ENCODE measurements at places on chromosomes 2 and 18.

DNA sequence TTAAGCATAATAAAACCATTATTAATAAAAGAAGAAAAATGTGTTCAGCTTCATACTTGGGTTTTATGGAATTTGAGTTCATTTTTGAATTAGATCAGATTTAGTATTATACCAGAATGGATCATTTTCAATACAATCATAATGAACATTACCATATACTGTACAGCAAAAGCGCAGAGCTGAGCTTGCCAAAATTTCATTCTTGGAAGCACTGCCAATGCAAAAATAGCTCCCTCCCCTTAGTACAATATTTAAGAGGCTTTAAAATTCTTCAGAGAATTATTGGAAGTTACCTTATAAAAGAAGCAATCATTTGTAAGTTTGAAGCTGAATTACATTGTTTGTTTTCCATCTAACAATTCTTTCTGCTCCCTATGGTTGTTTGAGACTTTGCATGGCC is 938.1 kb upstream of the SLC39A10 start:
- no peak for DNase-seq

DNA sequence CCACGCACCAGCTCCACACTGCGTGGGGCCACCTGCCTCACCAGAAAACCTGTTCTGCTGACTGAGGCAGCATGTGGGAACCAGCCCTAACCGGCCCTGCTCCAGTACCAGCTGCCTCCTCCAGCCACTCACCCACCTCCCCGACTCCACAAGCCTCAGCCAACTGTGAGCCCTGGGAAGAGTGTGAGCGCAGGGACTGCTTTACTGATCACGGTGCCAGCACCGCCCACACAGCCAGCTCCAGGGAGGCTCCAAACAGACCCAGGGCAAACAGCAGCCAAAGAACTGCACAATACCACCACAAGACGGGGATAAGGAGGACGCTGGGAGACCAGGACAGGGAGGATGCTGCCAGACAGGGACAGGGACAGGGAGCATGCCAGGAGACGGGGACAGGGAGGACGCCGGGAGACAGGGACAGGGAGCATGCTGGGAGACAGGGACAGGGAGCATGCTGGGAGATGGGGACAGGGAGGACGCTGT is 28.4 kb downstream of the EIPR1 start:
- no peak for DNase-seq

- DNase-seq = no peak
Observed at GRCh38 chr2:11577101-11577883, 43.4 kb downstream of the GREB1 start.

DNA sequence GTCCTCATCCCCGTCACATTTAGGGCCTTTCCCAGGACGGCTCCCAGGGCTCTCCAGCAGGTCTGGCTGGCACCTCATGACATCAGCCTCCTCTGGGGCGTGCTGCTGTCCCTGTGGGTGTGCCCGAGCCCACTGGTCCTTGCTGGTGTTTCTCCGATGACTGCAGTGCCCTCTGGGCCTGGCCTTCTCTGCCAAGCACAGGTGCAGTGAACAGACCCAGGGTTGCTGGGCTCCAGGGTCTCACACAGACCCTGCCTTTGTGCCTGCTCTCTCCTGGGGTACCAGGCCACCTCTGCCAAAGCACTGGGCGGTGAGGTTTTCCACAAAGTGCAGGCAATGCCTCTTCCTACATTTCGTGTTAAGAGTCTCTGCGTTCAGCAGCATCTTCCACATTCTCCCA is 246.1 kb downstream of the ACKR3 start:
- DNase-seq = no peak

DNA sequence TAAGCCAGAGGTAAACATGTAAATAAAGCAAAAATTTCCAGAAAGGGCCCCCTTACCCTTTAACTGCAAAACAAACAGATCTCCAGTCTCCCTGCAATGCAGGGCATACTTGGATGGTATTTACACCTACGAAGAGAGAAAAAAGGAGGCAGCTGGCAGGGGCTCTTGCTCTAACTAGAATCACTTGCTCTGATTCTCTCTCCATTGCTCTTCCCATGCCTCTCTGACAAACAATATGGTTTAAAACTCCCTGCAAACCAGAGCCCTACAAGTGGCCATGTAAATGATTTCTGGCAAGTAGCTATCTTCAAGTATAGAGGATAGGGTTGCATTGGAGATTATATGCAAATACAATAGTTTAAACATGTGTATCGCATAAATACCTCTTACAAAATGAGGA is 35.9 kb downstream of the SF3B1 start:
- DNase-seq = no peak

GRCh38 chr2:188620916-188621315 is 329.2 kb downstream of the GULP1 start:
- DNase-seq = no peak

- DNase-seq = no peak
Observed at GRCh38 chr2:185665251-185665814, 73.3 kb upstream of the FSIP2 start.

DNA sequence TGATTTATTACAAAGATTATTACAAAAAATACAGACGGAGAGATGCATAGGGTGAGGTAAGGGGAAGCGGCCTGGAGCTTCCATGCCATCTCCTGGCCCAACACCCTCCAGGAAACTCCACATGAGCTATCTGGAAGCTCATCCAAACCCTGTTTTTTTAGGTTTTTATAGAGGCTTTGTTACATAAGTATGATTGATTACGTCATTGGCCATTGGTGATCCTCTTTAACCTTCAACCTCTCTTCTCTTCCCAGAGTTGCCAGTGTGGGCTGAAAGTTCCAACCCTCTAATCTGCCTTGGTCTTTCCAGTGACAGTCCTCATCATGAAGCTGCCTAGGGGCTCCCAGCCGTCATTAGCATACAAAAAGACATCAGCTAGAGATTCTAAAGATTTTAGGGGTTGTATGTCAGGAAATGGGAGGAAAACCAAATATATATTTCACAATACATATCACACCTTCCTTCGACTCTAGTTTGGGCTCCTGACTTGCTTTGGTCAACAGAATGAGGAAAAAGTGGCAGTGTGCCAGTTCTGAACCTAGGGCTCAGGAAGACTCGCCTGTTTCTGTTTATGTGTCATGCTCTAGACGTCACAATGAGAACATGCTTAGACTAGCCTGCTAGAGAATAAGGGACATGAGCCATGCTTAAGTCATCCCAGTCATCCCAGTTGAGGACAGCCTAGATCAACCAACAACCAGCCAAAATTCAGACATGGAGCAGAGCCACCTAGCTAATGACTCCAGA is 54.1 kb downstream of the ETAA1 start:
- DNase-seq = peak; percentile 89

DNA sequence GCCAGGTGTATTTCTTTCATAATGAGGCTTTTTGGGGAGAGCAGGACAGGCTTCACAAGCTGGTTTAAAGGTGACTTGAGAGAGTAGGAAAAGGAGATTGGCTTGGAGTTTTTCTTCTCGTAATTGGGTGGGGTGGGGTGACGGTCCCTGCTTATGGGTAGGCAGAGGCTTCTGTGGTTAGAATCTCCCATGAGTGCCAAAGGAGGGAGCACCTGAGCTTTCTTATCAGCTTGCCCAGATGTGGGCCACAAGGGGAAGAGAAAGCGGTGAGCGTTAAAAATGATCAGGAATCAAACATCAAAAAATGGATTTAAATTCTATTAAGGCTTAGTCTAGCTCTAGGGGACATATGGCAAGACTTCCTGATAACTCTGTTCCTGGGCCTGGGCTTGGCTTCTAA is 9.7 kb upstream of the PNPT1 start:
- DNase-seq = no peak

- no peak for DNase-seq
Observed at GRCh38 chr2:169260246-169260645, 102.1 kb downstream of the LRP2 start.

DNA sequence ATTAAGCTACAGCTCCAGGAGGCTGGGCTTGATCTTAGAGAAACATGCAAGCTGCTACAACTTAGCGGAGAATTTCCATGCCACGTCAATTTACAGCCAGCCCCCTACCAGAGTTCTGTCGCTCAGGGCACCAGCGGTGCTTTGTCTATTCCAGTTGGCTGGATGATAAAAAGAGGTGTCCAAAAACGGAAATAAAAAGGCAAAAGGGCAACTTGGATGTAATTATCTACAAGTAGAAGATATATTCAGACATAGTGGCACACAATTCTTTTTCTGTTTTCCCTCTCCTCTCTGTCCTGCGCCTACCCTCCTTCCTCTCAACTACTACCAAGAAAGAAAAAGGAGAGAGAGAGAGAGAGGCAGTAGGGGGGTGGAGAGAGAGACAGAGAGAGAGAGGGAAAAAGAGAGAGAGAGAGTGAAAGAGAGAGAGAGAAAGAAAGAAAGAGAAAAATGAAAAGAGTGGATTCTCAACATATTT is 363 bp upstream of the RFTN2 start:
- DNase-seq = peak; percentile 30

DNA sequence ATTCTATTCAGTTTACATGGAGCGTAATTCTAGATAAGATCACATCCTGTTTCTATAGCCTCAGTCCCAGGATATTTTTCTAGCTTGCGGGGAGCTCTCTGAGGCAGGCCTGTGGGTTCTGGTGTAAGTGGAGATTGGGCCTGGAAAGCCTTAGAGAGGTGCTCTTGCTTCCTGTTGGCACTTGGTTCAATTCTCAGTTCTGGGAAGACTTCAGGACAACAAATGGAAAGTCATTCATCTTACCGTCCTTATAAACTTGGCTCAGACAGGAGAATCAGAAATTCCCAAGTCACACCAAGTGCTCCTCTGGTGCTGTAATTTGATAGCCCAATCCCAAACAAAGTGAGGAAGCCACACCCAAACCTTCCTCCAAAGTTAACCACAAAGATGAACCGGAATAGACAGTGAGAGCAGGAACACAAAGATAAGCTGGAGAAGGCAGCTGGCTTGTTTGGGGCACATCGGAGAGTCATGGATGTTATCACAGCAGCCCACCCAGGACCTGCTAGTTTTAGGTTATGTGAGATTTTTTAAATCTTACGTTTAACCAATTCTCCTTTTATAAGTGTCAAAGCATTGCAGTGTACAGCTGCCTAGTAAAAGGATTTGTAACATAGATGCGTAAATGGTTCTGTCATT is 144.3 kb upstream of the MAP3K20 start:
- DNase-seq = no peak

GRCh38 chr2:160822006-160822405 is 328.4 kb upstream of the RBMS1 start:
- no peak for DNase-seq

GRCh38 chr18:61551586-61551985 is 218.4 kb downstream of the CDH20 start:
- peak; percentile 71 for DNase-seq

GRCh38 chr2:191038241-191038725 is 24.3 kb upstream of the STAT1 start:
- DNase-seq = no peak

- no peak for DNase-seq
Observed at GRCh38 chr2:237729681-237730475, 68.7 kb upstream of the RBM44 start.

DNA sequence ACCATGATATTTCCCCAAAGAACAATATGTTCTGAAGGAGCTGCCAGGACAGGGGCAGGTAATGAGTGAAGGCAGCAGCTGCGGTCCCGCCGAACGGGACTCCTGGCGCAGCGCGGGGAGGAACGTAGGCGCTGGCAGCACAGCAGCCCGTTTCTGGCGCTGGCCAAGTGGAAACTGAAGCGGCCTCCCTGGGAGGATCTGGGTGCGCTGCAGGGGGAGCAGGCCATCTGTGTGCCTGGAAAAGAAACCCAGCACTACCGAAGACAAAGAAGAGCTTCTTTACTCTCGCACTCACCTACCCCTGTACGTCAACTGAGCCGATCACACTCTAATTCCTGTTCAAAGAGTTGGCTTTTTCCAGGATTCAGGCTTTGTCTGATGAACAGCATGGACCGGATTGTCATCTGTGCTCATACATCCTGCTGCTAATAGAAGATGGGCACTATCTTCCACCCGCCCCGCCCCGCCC is 11.8 kb downstream of the G6PC2 start:
- no peak for DNase-seq

DNA sequence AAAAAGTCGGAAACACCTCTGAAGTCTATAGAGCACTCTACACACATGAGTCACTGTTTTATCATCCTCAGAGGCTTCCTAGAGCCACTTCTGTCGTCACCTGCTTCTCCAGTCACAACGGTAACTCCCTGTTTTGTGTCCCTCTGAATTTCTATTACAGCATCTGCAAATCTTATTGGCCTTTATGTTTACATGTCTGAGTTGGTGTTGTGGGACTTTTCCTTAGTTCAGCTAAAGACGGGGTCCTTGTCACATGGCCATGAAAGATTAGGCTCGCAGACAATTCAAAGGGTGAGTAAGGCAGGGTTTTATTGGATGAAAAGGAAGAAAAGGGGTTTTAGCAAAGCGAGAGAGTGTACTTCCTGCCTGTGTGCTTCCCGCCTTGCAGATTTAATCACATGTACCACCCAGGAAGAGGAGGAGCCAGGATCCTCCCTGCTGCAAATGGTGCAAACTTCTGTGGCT is 185.6 kb downstream of the LPIN1 start:
- no peak for DNase-seq

GRCh38 chr2:184326066-184326465 is 272.3 kb upstream of the ZNF804A start:
- DNase-seq = no peak

DNA sequence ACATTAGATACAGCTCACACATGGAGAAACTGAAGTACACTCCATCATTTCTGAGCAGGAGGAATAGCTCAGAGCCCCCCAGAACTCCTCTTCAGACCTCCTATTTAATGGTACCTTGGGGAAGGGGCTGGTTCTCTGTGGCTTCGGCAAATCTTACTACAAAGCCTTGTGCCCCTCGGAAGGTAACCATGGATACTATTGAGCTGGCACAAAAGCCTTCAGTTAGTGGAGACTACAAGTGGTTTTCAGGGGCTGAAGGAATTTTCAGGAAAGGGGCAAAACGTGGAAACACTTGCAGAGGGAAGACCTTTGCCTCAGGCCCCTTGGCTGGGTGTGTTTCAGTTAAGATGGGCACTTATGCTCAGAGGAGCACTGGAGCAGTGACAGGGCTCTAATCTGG is 1.1 kb upstream of the FAM237A start:
- DNase-seq = no peak

- DNase-seq = no peak
Observed at GRCh38 chr18:63207835-63208234, 111.7 kb downstream of the BCL2 start.

- no peak for DNase-seq
Observed at GRCh38 chr18:71327850-71328249, 1039.0 kb downstream of the SOCS6 start.

GRCh38 chr18:79587779-79588635 is 91.6 kb upstream of the CTDP1 start:
- DNase-seq = no peak
